8988T (cell line): ENCODE measurements at places on chromosomes 5 and 9.

DNA sequence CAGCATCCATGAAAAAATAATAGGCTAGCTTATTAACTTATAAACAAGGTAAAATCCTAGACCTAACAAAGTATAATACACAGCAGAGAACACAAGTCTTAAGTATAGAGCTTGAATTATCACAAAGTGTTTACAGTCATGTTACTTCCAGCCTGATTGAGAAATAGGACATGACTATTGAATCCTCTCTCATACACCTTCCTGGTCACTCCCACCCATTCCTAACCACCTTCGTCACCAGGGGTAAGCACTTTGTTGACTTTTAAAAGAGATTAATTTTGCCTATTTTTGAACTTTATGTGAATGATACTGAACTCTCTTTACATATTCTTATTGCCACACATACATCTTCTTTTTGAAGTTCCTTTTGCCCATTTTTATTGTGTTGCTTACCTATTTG is 325.8 kb downstream of the PJA2 start:
- DNase-seq, result no peak

GRCh38 chr5:96001262-96001661 is 39.6 kb upstream of the ELL2 start:
- DNase-seq, result no peak

DNA sequence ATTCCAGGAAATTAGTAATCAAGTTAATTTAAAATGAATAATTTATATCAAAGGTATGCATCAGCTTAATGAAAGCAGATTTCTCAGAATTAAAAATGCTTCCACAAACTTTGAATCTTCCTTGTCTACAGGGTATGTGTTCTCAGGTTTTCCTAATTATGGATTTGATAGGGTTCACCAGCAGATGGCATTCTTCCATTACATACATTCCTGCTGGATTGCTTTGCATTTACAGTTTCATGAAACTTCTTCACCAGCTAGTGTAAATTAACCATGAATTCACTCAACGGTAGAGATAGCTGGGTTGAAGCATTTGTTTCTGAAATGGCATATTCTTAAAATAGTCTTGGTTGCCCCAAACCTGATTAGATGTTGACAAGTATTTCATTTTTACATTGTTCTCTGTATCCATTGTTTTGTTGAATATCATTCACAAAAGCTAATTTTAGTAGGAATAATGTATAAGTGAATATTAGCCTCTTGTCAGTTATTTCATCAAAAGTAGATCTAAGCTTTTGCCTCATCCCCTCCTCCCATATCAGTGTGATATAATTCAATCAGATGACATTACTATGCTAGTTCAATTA is 68.7 kb upstream of the WDR41 start:
- DNase-seq, result no peak

- no peak for DNase-seq
Observed at GRCh38 chr5:89457411-89458331, 574.7 kb upstream of the MEF2C start.

DNA sequence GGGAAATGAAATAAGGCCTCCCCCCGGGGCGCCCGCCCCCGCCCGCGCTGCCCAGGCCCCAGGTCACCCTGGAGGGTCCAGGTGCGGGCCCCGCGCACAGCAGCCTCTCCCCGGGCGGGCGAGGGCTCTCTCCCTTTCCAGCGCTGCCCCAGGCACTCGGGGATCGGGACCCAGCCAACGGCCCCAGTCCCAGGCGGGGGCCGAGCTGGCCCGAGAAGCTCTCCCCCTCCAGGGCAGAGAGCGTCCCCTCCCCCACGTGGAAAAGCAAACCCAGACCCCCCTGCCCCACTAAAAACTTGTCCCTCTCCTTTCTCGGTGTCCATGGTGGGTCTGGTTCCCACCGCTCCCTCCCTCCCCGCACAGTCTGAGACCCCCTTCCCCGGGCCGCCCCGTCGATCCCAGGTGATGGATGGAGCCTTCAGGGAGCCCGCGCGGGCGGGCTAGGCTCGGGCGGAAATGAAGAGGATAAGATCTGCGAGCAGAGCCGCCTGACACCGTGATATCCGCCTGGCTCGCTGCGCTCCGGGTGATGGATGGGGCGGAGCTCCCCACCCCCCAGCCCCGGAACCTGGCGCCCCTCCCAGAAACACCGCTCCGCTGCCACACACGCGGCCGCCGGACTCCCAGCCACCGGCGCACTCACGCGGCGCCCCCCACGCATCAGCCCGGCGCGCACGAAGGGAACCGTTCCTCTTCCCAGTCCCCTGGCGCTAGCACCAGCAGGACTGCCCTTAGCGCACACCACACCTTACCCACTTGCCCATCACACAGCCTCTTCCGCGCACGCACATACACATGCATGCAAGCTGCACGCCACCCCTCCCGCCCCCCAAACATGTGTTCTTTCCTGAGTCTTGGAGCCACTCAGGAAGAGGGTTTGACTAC is 81.7 kb upstream of the ZBTB43 start:
- DNase-seq, result no peak

DNA sequence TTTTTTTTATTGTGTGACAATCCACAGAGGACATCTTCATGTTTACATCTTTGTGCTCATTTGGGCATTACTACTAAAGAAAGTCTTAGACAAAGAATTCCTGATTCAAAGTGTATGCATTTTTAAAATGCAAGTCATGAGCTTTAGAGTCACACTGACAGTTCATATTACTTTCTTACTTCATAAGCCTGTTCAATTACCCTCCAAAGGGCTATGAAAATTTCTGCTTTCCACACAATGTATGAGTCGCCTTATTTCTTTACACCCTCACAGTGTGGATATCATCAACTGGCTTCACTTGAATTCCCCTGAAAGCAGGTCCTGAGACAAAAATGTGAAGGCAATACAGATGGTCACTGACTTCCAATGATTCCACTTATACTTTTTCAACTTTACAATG is 280.4 kb upstream of the PTGER4 start:
- DNase-seq, result no peak

- no peak for DNase-seq
Observed at GRCh38 chr5:133840168-133840567, 128.3 kb downstream of the C5orf15 start.

GRCh38 chr9:13532407-13532806 is 252.9 kb upstream of the MPDZ start:
- no peak for DNase-seq

- DNase-seq, result no peak
Observed at GRCh38 chr9:108654566-108654965, 201.2 kb downstream of the ACTL7B start.

GRCh38 chr9:116653348-116654058 is 33.6 kb upstream of the TRIM32 start:
- no peak for DNase-seq

DNA sequence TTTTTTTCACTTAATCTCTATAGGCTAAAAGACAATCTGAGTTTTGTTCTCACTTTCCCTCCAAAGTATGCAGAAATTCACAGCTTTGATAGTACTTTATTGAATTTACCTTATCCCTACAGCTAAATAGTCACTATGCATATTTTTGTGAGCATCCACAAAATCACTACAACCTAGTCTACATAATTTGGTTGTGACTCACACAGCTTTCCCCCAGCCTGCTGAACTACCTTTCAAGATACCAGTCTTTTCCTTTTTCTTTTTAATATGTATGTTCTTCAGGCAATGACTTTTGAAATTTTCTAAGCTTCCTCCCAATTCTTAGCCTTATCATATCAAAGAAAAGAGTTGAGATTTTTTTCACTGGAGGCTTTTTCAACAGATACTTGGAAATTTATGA is 347.3 kb upstream of the CDH6 start:
- no peak for DNase-seq

DNA sequence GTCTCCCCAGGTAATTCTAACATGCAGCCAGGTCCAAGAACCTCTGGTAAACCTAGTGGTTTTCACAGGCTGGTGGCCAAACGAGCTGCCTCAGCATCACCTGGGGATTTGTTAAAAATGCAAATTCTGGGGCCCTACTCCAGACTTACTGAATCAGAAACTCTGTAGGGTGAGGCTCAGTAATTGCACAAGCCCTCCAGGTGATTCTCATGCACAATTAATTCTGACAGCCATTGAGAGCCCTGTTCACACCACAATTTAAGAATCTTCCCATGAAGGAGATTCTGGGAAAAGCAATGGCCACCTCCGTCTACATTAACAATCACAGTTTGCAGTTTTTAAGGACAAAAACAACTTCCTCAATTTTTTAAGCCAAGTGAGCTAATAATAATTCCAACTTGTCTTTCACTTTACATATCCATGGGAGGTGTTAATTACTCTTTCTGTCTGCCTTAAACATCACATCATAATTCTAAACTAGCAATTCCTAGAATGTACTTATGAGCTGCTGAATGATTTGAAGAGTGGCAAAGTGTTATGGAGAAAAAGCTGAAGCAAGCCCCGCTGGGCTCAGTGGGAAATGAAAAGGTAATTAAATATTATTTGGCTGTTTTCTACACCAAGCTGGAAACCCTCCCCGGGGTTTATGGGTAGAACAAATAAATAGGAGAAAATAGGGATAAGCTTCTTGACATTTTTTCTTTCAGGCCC is 70.0 kb downstream of the GLDC start:
- DNase-seq, result no peak

- no peak for DNase-seq
Observed at GRCh38 chr5:59807806-59808205, 85.7 kb downstream of the PDE4D start.

DNA sequence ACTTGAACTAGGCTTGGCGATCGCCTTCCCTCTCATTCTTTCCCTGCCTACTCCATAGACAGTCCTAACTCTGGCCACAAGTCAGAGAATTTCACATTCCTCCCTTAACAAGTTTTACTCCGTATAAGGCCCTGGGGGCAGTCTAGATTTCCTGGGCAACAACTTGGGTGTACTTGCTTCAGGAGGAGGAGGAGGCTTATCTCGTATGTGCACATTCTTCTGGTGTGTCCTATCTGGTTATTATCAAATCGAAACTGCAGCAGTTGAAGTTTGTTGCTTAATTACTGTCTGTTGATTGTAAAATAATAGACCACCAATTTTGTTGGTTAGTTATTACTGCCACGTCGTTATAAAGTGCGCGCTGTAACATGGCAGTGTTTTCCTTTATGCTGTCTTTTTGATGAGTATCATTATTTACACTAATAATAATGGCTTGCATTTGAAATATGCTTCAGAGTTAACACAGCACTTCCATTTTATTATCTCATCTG is 42.0 kb downstream of the PIP5K1B start:
- DNase-seq, result no peak

DNA sequence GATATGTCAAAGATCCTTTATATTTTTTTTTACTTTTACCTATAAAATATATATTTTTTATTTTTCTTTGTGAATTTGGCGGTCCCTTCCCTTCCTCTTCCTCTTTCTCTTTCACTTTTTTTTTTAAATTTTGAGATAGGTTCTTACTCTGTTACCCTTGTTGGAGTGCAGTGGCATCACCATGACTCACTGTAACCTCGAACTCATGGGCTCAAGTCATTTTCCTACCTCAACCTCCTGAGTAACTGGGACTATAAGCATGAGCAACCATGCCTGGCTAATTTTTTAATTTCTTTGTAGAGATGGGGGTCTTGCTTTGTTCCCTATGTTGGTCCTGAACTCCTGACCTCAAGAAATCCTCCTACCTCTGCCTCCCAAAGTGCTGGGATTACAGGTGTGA is 258.0 kb upstream of the CLINT1 start:
- no peak for DNase-seq

DNA sequence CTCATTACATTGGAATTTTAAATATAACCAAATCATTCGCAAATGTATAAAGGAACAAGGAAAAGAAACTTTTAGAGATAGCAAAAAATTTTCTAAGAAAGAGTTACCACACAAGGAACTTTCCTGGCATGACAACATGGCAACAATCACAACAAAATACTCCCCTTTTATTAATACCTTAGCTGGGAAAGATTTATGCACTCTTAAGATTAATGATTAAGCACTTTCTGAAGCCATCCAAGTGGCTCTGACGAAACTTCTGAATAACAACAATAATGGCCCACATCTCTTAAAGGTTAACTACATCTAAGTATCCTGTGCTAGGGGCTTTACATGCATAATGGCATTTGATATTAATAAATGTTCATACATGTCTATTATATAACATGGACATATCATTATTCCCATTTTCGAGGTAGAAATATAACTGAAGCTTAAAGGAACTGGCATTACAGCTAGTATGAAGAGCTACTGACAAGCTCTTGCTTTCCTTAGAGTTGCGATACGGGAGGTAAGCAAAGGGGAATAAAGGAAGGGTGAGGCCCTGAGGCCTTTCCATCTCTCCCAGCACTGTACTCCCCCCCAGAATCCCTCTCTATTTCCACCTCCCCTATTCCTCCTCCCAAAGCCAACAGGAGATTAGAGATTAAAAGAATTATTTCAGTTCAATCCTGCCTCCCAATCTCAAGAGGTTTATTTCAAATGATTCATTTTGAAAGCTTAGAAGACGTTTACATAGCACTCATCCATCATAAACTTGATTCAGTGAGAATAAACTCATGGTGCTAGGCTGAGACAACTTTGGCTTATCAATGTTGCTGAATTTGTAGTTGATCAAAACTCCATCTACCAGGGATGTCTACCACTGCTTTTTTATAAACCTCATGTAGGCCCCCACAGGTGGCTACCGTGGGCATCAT is 9.6 kb downstream of the MTMR12 start:
- DNase-seq, result no peak

GRCh38 chr5:119333421-119333851 is 22.4 kb upstream of the TNFAIP8 start:
- no peak for DNase-seq

DNA sequence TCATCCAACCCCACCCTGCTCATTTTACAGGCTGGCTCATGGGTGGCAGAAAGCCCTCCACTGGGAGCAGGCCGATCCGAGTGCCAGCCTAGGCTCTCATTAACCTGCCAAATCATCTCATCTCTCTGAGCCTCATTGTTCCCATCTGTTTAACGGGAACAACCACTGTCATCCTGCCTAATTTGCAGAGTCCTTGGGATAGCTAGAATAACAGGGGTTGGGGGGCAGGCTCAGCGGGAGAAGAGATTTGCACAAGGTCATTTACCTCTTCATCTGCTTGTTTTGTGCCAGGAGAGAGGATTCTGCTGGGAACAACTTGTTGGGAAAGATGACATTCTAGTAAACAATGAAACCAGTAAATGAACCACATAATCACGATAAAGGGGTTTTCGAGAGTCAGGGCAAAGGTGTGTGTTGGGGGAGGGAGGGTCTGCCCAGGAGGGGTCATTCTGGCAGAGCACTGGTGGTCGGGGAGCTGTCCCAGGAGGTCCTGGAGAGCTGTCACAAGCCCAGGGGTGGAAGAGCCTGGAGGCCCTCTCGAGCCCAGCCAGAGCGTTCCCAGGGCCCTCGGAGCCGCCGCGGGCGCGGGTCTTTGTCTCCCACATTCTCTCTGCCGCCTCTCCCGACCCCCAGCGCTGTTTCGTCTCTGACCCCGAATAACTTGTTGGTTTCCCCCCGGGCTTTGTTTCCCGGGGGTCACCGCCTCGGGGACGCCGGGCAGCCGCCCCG is 22.8 kb upstream of the NDST1 start:
- DNase-seq, result no peak
